Pancreas (tissue), 10 donors: ENCODE measurements at places on chromosomes 5 and 9.

DNA sequence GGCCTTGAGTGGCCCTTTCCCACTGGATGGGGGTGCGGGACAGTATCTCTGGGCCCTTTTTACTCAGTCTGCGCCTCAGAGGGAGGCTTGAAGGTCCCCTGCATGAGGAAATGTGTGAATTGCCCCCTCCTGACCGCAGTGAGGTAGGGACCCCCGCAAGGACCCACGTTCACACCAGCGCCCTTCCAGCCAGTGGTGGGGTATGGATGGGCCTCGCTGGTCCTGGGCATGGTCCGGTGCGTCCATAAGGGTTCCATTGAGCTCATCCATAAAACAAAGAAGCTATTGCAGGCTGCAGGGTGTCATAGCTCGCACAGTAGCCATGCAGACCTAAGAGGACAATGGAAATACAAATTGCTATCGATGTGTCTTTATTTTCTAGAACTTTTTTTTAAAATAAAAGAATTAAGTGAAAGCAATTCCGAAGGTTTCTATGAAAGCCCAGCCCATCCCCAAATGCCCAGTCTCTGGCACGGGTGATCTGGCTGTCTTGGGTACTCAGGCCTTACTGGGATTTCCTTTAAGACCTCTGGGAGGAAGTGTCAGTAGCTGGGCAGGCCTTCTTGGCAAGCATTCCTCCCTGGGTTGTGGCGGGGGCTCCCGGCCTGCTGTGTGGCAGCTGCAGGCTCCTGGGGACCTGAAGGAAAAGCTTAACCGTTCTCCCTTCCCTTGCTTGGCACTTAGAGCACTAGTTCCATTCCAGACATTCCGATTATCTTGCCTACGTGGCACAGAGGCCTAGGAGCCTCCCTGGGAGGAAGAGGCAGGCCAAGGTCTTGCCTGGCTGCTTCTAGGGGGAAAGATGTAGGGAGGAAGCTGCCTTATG, 1.5 kb upstream of the SEMA5A start:
- DNase-seq: no peak

- peak; percentile 62 for DNase-seq
Observed at GRCh38 chr9:33447799-33448553, 583 bp upstream of the AQP3 start.

DNA sequence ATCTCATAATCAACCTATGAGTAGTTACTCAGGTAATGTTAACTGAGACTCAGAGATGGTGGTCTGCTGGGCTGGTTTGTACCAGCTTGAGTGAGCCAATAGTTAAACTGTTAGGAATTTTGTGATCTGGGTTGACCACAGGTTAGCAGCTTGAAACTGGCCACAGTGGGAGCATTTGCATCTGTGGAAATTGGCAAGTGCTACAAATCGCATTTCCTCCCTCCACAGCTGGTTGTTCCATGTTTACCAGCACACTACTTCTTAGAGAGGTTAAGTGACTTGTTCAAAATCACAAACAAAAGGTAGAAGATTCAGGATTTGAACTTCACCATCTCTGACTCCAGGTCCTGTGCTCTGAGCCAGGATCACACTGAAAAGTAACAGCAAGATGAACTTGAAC, 446.9 kb upstream of the CLINT1 start:
- no peak for DNase-seq

DNA sequence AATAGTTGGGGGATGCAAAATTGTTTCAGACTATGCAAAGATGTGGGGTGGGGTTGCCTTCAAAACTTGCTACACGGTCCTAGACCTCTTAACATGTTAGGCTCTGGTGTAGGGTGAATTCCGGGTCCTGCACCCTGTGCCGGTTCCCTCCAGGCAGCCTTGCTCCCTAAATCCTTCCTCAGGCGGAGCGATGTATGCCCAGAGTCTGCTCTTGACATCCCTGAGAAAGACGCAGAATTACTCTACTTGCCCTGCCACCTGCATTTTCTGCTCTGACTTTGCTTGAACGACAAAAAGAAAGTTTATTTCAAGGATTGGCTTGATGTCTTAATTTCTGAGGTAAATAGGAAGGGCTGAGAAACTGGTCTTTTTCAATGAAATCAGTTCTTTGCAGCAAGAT, 691 bp downstream of the THBS4 start:
- no peak for DNase-seq

GRCh38 chr5:84260140-84260539, 124.5 kb downstream of the EDIL3 start:
- DNase-seq: no peak

GRCh38 chr9:23784962-23785361, 41.1 kb downstream of the ELAVL2 start:
- DNase-seq: no peak

DNA sequence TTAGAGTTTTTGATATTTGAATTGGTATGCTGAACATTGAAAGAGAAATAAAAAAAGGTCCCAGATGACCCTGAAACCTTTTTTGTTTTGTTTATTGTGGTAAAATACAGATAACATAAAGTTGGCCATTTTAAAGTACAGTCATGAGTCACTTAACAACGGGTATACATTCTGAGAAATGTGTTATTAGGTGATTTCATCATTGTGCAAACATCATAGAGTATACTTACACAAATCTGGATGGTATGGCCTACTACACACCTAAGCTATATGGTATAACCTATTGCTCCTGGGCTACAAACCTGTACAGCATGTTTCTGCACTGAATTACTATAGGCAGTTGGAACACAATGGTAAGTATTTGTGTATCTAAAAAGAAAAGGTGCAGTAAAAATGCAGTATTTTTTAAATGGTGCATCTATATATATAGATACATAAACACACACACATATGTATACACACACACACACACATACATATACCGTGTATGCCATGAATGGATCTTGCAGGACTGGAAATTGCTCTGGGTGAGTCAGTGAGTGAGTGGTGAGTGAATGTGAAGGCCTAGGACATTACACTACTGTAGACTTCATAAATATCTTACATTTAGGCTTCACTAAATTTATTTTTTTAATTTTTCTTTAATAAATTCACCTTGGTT, 31.0 kb downstream of the TTC1 start:
- DNase-seq: no peak
